ENCODE measurements at places on chromosomes 5 and 9. TPM values are rescaled to one million over a fixed set of nuclear protein-coding genes. Genes with fewer than 3 reads are reported as not detected.

- no peak for DNase-seq
Measured at GRCh38 chr9:90867101-90867500, 65.5 kb downstream of the SYK start.

GRCh38 chr5:89015409-89015808 is 132.4 kb upstream of the MEF2C start:
- no peak for DNase-seq

GRCh38 chr5:169650701-169651331 is 13.7 kb downstream of the DOCK2 start:
- DNase-seq: no peak

GRCh38 chr9:87275047-87275725 is 222.5 kb upstream of the DAPK1 start:
- no peak for DNase-seq

Gene LCN1
- total RNA-seq: not detected

DNA sequence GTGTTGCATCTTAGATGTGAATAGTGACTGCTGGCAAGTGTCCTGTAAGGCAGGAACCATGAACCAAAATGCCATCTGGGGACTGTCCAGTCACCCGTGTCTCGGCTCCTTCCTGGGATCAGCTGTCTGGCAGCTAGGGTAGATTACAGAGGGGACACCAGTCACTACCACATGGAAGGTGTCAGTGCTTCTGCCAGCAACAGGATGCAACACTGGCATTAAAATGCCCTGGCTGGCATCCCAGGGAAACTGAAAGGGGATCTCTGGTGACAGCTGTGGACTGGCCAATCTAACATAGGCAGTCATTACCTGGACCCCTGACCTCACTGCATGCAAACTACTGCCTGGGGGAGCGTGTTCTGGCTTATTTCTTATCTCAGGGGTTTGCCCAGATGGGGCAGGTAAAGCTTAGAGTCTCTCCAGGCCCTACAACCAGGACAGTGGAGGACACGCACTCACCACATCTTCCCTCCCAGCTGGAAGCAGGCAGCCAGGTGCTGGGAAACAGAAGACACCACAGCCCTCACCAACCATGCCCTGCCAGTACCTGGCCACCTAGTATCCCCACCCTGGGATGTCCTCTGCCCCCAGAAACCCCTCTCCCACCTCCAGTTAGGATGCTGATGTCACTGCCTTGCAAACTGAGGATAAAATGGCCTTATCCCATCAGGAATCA is 83.8 kb downstream of the SEMA4D start:
- no peak for DNase-seq
